ENCODE measurements at places on chromosomes 4 and X.
A peak's percentile ranks its signal among the peaks of the same experiment; 100 is the strongest.

DNA sequence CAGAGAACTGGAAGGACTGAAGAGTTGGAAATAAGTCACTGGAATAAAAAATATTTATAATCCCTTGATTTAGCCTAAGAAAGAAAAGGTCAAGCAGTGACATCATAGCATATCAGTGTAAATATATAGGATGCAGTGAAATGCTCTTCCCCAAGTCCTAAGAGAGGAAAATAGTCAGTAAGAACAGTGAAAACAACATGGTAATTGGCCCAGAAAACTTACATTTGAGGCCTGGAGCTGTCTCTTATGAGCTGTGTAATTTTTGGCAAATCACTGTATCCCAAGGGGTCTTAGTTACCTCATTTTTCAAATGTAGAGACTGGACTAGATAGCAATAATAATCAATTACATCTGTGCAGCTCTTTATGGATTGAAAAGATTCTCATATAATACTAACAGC, 255.7 kb upstream of the AR start:
- DNase-seq: no peak

DNA sequence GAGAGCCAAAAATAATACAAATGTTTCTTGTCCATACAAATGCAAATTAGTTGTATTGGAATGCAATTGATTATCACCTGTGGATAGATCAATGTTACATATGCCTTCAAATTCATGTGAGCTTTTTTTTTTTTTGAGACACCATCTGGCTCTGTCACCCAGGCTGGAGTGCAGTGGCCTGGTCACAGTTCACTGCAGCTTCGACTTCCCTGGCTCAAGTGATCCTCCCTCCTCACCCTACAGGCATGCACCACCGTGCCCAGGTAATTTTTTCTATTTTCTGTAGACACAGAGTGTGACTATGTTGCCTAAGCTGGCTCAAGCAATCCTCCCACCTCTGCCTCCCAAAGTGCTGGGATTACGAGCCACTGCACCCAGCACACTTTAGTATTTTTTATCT, 38.6 kb upstream of the TMEM184C start:
- no peak for DNase-seq

DNA sequence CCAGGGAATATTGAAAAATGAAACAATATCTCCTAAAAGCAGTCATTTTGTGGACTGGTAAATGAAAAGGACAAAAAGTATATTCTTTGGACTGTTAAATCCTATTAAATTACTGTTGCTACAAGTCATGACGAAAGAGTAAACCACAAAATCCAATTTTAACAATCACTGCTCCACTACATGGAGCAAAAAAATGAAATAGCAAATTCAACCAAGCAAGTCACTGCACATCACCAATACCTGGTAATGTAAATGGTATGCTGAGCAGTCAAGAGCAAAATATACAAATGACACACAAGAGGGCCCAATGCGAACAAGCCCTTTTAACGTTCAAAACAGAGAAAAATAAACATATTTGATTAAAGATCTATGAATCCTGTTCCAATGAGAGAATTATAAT, 126.2 kb downstream of the KLHL13 start:
- no peak for DNase-seq

DNA sequence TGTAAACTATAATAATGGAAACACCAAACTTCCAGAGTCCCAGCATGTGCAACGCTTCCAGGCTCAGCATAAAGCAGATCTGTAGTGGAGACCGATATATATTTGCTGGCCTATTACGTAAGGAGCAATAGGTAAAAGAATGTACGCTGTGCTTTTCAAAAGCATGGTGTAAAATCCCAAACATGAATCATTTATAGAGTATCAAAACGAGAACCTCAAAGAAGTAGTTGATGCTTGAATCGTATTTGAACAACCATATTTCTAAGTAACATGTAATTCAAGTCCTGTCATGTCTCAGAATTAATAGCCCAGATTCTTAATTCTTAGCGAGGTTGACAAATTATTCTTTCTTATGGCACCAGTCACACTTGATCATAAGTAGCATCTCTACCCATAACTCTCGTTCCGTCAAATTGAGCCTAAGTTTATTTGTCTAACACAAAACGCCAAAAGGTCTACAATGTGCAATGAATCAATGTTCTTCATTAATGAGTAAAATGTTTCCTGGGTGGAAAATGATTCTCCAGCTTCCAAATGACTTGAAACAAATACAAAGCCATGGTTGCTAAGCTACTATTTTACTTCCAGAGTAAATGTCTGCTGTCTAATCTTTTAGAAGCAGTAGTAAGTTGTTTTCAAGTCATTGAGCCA, 811.5 kb upstream of the FRG1 start:
- no peak for DNase-seq

DNA sequence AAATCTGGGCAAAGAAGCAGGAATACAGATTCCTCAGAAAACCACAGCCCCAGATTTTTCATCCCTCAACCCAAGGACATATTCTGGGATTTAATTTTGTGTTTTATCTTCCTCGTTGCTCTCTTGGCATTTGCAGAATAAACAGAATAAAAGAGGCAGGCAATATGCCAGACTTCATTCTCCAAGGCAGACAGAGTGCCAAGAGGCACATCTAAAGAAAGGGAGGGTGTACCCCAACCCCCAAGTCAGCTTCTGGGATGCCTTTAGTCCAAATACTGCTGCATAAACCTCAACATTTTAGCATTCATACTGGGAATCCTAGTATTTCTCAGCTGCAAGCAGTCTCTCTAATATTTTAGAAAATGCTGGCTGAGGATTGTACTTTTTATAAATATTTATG, 629.2 kb downstream of the KLHL13 start:
- DNase-seq: no peak

- no peak for DNase-seq
Measured at GRCh38 chr4:18981234-18981615, 959.7 kb upstream of the LCORL start.

DNA sequence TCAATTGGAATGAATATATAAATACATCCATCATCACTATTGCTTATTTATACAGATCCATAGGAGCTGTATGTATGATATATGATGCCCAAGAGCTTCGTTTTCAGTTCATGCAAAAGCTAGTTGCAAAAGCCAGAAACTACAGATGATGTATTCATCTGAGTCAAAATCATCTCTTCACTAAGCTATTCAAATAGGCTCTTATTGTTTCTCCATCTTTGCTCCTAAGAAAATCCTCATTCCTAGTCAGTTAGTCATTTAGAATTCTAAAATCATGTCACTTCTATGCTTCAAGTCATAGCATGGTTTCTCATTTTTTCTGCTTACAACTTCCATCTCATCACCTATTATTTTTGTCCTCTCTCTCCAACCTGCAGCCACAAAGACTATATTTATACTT, 300.1 kb upstream of the TRAM1L1 start:
- no peak for DNase-seq

GRCh38 chr4:172202480-172203076, 389.4 kb downstream of the GALNTL6 start:
- peak; percentile 1 for DNase-seq

DNA sequence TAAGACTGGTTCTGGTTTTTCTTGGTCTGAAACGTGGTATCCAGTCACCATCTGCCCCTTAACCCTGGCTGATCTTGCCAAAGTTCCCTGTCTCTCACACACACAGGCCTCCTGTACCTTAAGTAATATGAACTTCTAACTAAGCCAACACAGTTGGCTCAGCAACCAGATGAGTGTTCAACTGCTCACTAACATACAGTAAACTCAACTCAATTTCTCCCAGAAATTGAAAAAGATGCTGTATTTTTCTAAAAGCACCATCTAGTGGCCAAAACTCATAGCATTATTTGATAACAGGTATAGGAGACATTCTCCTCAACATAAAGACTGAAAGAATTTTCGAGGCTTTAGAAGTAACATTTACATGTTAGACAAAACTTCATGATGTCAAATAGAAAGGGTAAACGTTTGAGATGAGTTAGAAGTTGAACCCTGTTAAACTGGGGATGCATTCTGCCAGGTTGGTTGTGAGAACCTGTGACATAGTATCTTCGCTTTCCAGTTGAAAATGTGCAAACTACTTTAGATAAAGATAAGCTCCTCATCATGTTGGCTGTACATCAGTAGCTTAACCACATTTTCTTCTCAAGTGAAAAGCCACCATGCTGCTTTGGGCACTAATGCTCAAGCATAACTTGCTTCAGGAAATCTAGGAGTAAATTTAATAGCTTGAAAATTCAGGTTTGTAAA, 31.2 kb downstream of the CCNI start:
- DNase-seq: no peak

- DNase-seq: no peak
Measured at GRCh38 chrX:27336466-27337091, 126.6 kb downstream of the PPP4R3C start.

DNA sequence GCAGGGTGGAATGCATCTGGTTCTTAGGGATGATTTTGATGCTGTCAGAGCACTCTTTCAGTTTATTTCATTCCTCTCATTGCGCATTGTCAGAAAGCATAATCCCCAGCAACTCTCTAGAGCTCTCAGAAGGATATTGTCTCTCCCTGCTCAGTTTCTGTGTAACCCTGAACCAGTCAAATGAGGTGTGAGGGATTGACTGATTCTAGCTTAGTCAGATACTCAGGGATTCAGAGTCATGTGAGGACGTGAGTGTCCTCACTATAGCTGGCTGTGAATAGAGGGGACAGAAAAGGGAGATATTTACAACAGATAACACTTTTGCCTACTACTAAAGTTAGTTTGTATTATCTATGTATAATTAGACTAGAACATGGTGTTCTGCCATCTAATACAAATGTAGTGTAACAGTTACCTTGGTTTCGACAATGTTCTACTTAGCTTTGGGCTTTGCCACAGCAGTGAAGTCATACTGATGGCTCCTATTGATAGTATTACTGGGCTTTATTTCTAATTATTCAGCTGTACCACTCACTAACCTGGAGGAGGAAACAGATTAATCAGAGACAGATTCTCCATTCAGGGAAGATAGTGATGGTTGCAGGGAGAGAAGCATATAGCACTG, 19.5 kb downstream of the AP1AR start:
- no peak for DNase-seq

- no peak for DNase-seq
Measured at GRCh38 chr4:77629885-77630284, 24.3 kb downstream of the CXCL13 start.

DNA sequence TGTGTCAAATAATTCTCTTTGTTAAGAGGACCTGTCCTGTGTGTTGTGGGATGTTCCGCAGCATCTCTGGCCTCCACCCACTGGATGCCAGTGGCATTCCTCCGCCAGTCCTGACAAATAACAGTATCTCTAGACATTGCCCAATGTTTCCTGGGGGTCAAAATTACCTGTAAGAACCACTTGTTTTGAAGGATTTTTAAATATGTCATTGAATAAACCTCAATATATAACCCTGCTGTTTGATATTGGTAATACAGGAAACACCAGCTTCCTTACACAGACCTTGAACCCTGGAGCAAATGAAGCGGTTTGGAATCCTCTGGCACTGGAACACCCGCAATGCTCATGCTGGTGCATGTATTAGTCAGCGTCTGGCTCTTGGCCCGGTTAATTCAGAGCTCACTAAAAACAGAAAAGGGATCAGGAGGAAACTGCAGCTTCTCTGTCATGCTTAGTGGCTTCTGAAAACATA, 101.3 kb downstream of the TBL1X start:
- peak; percentile 39 for DNase-seq

DNA sequence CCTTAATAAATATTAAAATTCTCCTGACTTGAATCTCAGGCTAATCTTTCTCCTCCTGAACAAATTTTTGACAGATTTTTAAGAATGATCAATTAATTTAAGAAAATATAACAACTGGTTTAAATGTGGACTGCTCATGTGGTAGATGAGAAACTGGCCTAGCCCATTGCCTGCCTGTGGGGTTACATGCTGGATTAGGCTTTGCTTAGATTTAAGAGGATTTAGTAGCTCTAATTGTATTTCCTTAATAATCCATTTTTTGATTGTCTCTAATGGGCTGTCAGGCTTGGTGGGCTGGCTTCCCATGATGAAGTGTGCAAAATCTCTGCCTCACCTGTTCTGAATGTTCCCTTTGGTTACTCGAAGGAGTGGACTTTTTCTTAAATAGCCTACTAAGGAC, 27.8 kb upstream of the LIMCH1 start:
- DNase-seq: no peak

DNA sequence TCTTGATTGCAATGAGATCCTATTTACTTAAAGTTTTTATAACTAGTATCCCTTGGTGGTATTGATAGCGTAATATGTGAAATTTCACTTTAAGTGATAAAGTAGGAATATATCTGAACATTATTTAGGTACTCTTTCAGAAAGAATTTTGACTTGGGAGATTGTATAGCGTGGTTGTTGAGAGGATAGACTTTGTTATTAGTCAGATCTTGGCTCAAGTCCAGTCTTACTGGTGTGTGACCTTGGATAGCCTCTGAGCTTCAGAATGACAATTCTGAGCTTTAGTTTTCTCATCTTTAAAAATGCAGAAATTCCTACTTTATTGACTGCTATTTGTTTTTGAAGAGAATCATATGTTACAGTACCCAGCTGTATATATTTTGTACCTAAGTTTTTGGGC, 32.6 kb downstream of the DCK start:
- peak; percentile 49 for DNase-seq

DNA sequence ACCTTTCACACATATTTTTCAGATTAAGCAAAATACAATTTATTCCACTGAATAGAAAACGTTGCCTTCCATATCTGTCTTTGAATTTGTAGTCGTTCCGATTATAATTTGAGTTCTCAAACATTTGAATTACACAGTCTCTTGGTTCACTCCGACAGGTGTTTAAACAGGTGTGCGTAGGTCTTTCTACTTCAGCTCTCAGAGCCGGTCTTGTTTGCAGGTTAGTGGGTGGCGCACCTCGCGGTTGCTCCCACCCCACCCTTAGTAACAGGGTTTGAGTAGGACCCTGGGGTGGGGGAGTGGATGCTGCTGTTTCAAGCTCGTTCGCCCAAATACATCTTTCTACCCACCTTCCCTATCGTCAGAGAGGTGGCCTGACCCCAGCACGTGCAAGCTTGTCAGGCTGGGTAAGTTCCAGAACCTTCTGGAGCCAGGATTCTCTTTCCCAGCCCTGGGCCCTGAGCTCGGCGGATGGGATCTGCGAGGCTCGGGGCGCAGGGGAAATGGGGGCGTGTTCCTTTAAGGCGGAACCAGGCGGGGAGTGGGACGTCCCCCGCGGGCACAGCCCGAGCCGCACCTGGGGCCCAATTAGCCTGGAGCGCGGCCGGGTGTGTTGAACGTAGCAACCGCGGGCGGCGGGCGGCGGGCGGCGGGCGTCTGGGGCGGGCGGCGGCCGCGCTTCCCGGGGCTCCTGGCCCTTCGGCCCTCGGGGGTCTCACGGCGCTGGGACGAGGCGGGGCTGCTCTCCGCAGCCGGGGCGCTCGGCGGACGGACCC, at the start of gene FAM149A:
TSS of gene FAM149A (plus strand) at position 591 of the 776 bp plus-strand sequence.
- no peak for DNase-seq

Data from GM04503 (cell line).